GM03348 (cell line): ENCODE measurements at places on chromosomes 16 and 17.

GRCh38 chr16:7420079-7420478 is 87.4 kb downstream of the RBFOX1 start:
- no peak for DNase-seq

DNA sequence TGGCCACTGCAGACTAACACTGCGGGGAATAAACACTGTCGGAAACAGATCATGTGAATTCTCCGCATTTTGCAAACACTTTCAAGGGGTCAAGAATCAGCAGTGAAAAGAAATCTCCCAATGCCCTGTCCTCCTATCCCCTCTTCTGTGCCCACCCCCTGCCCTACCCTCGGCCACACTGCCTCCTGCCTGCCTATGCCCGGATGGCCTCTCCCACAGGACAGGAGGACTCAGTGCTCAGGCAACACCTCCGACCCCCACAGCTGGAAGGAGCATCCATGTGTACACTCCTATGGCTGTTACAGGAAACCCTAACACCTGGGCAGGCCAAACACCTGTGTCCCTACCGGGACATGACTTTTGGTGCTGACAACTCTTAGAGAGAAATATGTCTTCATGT is 24.5 kb downstream of the FBXO31 start:
- no peak for DNase-seq

DNA sequence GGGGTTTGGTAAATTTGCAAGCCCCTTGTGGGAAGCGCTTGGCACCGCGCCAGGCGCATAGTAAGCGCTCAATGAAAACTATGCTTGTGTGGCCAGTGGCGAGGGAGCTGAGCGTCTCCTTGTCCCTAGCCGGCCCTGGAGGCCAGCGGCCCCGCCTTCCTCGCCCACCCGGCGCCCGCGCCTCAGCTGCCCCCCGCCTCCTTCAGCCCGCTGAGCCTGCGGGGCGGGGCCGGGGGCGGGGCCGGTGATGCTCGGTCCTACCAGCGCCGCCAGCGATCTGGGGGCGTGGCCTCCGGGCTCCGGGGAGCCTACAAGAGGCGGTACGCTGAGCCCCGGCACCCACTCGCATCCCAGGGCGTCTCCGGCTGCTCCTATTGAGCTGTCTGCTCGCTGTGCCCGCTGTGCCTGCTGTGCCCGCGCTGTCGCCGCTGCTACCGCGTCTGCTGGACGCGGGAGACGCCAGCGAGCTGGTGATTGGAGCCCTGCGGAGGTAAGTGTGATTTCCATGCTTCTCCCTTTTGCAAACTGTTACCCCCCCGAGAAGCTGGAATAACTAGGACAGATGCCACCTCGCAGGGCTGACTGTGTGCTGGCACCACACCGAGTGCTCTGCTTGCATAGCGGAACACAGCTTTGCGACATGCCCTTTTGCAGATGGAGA is at the start of gene CRISPLD2:
TSS of gene CRISPLD2 (plus strand) at position 342 of the 661 bp plus-strand sequence. CDS start 18,511 bp downstream, outside the sequence.
- DNase-seq = peak; percentile 98

- no peak for DNase-seq
Observed at GRCh38 chr17:72576289-72576759, 455.5 kb downstream of the SOX9 start.

GRCh38 chr16:84597528-84597896 is 20.4 kb downstream of the COTL1 start:
- DNase-seq = no peak

- no peak for DNase-seq
Observed at GRCh38 chr16:69365901-69366300, 14.3 kb upstream of the TMED6 start.

GRCh38 chr16:65739518-65739917 is 617.7 kb upstream of the CDH11 start:
- no peak for DNase-seq

GRCh38 chr17:30520436-30520835 is 43.2 kb downstream of the GOSR1 start:
- peak; percentile 74 for DNase-seq

GRCh38 chr16:4522051-4522581 is 16.5 kb downstream of the CDIP1 start:
- DNase-seq = no peak

GRCh38 chr17:279331-279730 is 73.3 kb downstream of the RPH3AL start:
- no peak for DNase-seq

DNA sequence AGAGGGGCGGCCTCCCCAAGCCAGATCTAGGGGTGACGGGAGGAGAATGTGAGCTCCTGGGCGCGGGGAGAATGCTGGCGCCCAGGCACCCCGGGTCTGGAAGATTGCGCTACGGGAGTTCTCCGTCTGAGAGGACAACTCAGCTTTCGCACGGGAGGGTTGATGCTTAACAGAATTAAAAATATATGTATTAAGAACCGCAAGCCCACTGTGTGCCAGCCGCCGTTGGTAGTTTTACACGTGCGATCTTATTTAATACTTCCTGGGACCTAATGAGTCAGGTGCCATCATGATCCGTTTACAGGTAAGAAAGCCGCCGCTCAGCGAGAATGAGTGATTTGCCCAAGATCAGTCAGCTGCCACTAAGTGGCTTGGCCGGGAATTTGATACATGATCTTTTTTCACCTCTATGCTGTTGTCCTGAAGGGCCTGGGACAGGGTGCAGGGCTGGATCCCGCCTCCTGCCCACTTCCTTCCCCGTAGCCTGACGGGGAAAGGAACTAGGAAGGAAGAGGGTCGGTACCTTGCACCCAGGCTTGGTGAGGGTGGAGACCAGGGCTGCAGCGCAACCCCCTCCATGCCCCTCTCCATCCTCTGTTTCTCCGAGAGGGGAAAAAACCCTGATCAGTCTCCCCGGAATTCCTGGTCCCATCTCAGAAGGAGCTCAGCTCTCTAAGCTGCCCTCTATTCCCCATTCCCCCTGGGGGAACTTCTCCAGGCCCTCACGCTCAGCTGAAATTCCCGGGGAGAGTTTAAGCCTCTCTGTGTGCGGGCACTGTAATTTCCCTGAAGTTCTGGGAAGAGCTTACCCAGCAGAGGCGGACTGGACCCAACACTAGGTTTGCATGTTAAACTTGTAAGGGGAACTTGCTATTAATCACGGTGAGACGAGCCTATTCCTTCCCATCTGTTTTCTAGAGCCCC is 983 bp downstream of the VAT1L start:
- DNase-seq = peak; percentile 11

DNA sequence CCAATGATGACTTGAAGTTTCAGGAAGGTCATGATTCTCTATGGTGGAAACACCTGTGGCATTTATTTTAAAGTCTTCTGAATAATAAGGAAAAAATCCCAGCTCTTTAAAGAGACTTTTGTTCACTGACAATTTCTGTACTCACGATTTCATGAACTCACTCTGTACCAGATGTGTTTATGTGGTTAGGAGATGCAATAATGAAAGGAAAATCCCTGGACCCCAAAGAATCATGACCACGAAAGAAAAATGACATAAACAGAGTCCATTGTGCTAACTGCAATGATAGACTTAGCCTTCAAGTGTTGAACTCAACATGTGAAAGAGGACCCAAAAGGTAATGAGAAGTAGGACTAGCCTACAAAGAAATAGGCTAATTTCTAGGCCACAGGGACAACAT is 947.5 kb downstream of the CDH11 start:
- DNase-seq = no peak

DNA sequence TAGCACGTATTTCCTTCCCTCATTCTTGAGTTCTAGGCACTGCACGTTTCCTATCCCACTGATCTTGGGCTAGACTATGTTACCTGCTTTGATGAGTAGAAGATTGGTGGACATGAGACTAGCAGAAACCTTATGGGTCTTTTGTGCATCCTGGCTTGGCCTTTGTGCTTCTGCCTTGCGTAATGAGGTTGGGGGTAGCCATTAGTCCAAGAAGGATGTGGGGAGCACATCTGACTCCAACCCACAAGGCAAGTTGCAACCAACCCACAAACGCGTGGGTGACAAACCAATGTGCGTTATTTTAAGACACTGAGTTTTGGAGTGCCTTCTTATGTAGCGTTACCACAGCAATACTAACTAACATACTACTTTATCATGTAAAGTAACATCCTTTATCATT is 180.4 kb upstream of the IRX5 start:
- DNase-seq = no peak

DNA sequence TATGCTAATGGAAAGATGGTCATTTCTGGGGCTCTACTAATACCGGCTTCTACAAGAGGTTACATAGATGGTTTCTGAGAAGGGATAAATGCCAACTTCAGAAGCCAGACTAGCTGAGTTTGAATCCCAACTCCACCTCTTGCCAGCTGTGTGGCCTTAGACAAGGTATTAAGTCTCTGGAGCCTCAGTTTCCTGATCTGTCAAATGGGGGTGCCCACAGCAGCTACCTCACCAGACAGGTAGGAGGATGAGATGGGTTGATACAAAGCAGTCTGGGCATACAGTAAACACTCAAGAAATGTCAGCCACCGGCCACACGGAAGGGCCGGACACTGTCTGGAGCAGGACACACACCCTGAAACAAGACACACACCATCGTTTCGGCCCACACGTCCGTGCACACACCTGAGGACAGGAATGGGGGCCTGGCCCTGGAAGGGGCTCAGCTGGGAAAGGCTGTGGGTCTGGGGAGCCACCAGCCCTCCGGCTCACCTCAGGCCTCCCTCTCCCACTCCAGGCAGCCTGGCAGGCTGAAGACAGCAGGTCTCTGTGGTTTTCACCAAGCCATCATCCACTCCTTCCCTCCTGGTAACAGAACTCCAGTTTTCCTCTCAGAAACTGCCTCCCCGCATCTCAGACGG is 5.5 kb downstream of the KNOP1 start:
- DNase-seq = no peak

- DNase-seq = no peak
Observed at GRCh38 chr16:26606381-26607150, 460.2 kb upstream of the C16orf82 start.

GRCh38 chr17:66687570-66688284 is 147.2 kb upstream of the CACNG5 start:
- DNase-seq = no peak

DNA sequence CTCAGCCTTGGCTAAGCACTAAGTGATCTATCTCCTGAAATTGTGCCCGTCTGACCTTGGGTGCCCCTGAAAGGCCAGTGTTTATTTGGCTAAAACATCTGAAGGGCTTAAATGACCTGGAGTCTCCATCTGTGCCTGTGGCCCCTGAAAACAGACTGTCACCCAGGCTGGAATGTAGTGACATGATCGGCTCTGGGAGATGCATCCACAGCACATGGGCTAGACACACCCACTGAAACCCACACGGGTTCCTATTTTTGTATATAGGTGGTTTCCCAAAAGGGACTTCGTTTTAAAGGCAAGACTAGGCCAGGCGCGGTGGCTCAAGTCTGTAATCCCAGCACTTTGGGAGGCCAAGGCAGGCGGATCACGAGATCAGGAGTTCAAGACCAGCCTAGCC is 13.5 kb downstream of the CEP295NL start:
- DNase-seq = no peak

DNA sequence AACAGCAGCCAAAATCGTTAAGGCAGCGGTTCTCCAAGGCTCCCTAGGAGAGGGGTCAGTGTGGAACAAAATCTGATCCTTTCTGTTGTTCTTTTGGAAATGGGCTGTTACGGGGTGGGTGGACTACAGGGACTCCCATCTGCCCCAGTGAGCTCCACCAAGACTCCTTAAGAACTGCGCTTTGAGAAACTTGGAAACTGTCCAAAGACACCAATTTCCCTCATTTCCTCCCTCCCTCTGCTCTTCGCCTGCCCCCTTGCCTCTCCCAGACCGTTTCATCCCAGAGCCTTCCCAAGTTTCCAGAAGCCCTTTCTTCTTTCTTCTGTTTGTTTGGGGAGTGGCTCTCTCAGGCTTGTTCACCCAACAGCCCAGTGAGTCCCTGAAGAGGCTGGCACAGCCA is 205.4 kb downstream of the COPRS start:
- DNase-seq = no peak

DNA sequence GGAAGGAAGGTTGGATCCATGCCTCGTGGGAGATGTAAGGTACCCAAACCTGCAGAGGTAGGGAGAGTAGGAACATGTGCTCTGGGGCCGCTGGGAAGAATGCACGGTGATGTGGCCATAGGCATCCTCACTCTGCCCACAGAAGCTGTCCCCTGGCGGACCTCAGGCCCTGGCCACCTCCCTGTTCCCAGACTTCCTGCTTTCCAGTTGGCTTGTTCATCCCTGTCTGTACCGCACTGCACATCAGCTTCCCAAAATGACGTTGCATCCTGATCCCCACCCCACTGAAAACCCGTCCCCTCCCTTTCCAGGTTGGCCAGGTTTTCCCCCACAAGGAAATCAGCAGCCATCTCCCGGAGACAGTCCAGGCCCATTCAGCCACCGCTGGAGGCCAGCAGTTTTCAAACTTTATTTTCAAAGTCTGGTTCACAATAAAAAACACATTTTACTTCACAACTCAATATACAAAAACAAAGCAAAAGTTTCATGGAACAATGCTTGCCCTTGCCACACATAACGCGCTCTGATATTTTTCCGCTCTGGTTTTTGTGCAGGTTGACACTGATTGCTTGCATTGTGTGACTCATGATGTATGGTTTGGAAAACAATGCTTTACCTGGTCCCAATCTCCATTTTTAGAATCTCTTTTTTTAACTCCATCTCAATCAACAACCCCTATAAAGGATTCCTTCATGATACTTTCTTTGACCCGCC is 143.0 kb downstream of the GAS7 start:
- DNase-seq = no peak

- DNase-seq = peak; percentile 83
Observed at GRCh38 chr17:8153525-8153956, 1.3 kb upstream of the PER1 start.

- DNase-seq = no peak
Observed at GRCh38 chr17:62755141-62755851, 52.8 kb downstream of the MARCHF10 start.

- peak; percentile 39 for DNase-seq
Observed at GRCh38 chr17:77692571-77693161, 265.8 kb upstream of the TNRC6C start.

GRCh38 chr16:75319513-75320411 is 68.3 kb upstream of the BCAR1 start:
- DNase-seq = peak; percentile 81

- no peak for DNase-seq
Observed at GRCh38 chr17:49224198-49224996, 6.2 kb downstream of the PHOSPHO1 start.

DNA sequence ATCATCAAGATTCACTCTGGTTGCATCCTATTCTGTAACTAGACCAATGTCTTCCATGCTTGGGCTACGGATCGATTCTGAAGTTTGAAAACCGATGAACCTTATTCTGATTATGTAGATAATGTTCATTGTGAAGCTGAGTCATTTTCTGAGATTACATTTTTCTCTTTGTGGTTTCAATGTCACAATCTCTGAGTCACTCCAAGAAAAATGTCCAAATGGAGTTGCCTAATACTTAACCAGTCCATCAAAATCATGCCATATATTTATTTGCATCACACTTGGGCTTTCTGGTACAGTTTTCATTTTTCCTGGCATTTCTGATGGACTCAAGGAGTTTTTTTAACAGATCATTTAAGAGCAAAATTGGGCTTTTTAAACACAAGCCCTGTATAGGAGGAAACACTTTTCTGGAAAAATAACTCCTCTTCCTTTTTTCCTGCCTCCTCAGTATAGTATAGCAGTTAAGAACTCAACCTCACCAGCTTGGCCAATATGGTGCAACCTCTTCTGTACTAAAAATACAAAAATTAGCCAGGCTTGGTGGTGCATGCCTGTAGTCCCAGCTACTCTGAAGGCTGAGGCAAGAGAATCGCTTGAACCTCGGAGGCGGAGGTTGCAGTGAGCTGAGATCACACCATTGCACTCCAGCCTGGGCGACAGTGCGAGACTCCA is 17.5 kb downstream of the CACNG3 start:
- DNase-seq = peak; percentile 18

- DNase-seq = no peak
Observed at GRCh38 chr16:79263425-79263824, 337.1 kb downstream of the MAF start.

- DNase-seq = peak; percentile 100
Observed at GRCh38 chr16:72008424-72009216, at the start of gene DHODH. DHODH (plus strand) TSS chr16:72008744; CDS start chr16:72008765, 21 bp downstream.

GRCh38 chr16:14465799-14466198 is 164.3 kb downstream of the PARN start:
- DNase-seq = no peak
